ENCODE measurements at places on chromosomes 12 and 14. TPM values are rescaled to one million over a fixed set of nuclear protein-coding genes. Genes with fewer than 3 reads are reported as not detected.
A peak's percentile ranks its signal among the peaks of the same experiment; 100 is the strongest.

GRCh38 chr14:101953151-101953550 is 11.2 kb upstream of the DYNC1H1 start:
- DNase-seq = no peak

DNA sequence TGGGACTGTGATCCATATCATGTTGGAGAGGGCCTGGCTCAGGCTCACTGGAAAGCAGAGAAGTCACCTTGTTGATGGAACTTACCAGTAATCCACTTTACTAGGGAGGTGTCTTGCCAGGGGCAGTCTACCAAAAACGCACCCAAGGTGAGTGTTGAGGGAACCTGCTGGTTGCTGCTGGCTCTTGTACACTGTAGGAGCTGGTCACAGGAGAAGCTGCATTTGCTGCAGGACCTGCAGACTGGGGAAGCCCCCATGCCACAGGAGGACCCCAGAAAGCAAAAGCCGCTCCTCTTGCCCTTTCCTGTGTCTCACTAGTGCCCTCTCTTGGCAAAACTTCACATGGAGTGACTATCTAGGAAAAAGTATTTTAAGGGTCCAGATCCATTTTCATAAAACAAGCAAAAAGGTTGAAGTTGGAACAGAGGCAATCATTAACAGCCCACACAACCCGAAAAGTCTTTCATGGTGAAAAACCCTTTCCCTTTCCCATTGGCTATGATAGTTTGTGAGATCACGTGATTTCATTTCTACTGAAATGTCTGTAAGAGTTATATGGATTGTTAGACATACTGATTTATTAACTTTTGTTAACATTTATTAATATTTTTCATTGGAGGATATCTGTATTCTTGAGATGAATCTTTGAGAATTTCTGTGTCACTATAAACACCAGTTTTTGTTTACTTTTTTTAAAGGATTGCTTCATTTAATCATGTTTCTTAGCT is 59.2 kb downstream of the RASSF8 start:
- DNase-seq = peak; percentile 47

GRCh38 chr14:22489244-22489545 is 99.8 kb downstream of the DAD1 start:
- no peak for DNase-seq

APOF gene
- total RNA-seq = not detected

HRK gene
- total RNA-seq = 0.12 TPM

RAD9B gene
- 1.9 TPM for total RNA-seq

Data from Calu3 (cell line).